ENCODE measurements at places on chromosomes 13 and 19.
A peak's percentile ranks its signal among the peaks of the same experiment; 100 is the strongest.

- peak; percentile 80 for DNase-seq
Measured at GRCh38 chr19:873084-873483, 13.6 kb downstream of the CFD start.

- peak; percentile 59 for DNase-seq
Measured at GRCh38 chr19:13154911-13155471, 4.8 kb downstream of the IER2 start.

DNA sequence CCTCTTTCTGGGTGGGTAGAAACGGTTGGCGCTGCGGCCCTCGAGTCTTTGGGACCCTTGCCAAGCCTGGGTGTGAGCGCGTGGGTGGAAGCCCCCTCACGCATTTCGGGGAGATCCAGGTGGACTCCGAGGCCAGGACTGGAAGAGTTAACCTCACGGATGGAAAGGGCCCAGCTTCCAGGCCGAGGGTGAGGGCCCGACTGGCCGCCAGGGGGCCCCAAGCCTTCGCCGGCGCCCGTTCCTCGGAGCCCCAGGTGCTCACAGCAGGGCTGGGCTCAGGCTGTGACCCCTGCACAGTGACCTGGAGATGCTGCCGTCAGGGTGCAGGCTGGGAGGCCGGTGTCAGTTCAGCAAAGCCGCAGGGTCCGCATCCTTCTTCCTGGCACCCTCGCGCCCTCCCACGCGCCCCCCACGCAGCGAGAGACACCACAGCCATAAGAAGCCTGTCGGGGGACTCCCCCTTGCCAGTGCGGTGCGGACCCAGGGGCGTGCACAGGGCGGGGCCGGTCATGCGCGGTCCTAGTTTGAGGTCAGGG, 34.2 kb upstream of the TMEM255B start:
- peak; percentile 91 for DNase-seq

DNA sequence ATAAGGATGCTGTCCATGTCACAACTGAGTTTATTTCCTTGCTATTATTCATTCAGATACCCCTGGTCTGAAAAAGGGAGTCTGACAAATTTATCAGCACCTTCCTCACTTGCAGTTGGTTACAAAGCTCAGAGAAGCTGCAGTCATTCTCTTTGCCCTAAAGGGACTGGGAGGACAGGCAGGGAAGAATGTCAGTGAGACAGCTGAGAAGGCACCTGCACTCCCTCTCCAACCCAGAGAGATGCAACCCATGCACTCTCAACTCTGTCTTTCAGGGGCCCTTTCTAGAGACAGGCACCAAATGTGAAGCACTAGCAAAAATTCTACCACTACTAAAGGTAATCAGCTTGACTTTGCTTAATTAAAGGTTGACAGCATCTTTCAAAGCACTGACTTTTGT, 83.3 kb downstream of the CRYL1 start:
- no peak for DNase-seq

DNA sequence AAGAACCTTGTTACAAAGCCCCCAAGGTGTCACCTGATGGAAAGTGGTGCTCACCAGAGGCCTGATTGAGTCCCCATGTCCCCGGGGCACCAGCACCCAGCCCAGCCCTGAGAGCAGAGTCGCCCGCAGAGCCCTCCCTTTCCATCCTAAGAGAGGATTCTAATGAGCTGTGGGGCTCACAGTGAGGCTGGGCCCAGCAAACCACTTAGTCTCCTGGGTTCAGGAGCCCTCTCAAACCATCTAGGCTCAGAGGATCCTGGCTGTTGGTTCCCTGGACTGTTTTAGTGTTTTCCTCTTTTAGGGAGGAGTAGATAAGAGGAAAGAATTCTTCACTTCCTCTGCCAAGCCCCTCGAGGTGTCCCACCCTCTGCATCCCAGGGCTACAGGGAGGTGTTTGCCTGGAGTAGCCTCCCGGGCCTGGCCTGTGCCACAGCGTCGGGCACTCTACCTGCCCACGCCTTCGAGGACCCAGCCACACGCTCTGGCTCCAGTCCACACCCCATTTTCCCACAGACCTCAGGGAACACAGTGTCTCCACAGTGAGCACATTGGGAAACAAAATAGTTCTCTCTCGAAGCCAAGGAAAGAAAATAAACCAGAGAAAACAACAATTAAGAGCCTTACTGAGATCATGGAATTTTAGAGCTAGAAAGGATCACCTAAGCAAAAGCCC, 34.4 kb downstream of the DHRS12 start:
- DNase-seq = no peak

DNA sequence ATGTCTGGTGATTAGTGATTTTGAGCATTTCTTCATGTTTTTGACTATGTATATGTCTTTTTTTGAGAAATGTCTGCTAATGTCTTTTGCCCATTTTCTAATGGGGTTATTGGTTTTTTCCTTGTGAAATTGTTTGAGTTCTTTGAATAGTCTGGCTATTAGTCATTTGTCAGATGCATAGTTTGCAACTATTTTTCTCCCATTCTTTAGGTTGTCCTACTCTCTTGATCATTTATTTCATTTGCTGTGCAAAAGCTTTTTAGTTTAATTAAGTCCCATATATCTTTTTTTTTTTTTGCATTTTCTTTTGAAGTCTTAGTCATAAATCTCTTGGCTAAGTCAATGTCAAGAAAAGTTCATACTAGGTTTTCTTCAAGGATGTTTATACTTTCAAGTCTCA, 449.8 kb downstream of the DACH1 start:
- no peak for DNase-seq

DNA sequence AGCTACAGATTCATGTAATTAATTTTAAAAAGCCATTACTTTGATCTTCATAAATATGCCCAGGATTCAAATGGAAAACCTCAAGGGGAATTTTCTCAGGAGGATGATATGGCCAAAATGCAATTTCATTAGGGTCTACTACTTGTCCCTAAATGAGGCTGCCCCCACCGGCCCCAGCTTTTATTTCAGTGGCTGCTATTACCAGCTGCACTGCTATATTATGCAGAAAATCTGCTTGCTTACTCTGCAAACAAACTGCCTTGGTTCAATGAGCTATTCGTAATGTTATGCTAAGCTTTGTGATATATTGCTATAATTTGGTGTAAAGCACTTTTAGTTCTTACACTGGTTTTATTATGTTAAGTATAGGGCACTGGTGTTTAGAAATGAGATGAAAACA, 137.3 kb upstream of the TMTC4 start:
- no peak for DNase-seq

DNA sequence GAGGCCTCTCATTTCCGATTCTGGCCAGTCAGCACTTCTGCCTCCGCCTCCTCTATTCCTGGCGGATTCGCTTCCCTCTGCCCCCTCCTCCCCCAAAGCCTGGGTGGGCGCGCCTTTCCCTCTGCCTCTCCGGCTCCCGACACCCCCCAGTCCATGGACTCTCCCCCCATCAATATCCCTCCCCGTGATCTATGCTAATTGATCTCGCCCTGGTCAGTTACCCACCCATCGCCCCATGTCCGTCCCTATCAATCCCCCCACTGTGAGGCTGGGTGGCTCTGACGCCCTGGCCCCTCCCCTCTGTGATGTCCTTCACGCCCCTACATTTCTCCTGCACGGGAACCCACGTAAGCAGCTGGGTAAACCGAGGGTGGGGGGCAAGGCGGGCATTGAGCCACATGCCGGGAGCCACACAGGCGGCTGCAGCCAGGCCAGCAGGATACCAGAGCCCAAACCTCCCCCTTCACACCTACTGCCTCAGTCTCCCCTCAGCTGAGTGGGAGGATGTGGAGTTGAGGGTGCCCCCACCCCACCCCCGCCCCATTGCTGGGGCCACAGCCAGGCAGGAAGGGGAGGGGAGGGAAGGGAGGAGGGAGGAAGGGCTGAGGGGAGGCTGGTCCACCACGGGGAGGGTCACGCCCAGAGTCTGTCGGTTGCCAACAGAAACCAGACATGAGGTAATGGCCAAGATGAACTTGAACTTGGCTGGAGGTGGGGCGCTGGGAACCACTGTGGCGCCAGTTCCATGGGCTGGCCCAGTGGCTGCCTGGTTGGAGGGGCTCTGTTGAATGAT, 21.0 kb downstream of the SMIM24 start:
- DNase-seq = no peak

GRCh38 chr13:75636436-75637180, 478 bp downstream of the LMO7 start:
- DNase-seq = peak; percentile 26

- DNase-seq = no peak
Measured at GRCh38 chr19:31140717-31141116, 208.5 kb downstream of the TSHZ3 start.

DNA sequence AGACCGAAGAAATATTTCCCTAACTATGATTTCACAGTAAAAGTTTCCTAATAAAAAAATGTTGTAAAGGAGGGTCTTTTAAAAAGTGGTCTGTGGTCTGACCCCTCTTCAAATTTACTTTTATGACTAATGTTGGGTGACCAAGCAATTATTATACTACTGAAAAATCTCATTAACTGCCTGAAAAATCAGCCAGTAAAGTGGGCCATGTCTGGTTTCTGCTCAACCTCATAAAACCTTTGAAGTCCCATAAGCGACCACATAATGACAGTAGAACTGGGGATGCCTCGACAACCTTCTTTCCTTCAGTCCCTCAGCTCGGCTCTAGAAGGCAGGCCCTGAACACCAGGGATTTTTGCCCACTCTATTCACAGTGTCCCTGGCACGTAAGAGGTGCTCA, 434.3 kb downstream of the EFNB2 start:
- DNase-seq = no peak

- no peak for DNase-seq
Measured at GRCh38 chr19:50912727-50913716, 1.8 kb upstream of the KLK4 start.

DNA sequence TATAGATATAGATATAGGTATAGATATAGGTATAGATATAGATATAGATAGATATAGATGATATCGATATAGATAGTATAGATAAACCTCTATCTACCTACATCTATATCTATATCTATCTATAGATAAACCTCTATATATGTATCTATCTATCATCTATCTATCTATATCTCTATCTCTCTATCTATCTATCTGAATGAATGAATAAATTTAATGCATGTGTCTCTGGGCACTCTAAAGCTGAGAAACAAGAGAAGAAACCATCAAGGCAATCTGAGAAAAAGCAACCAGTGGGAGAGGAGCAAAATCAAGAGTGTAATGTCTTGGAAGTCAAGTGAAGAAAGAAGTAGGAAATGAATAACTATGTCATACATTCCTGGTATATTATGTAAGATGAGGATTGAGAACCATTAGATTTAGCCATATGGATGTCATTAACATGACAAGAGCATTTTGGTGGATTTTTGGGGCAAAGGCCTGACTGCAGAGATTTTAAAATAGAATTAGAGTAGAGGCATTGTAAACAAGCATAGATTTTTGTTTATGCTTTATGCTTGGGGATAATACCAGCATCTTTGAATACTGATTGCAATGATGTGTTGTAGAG, 1262.7 kb upstream of the MIR17HG start:
- no peak for DNase-seq

GRCh38 chr19:27674701-27675100, 1538.2 kb downstream of the UQCRFS1 start:
- DNase-seq = no peak
